Stimulated activated CD8-positive, alpha-beta memory T cell treated with anti-CD3 and anti-CD28 coated beads, Interleukin-2, amount 100 ng/mL, for 1 hour (primary cell): ENCODE measurements at places on chromosomes 11 and 22.

DNA sequence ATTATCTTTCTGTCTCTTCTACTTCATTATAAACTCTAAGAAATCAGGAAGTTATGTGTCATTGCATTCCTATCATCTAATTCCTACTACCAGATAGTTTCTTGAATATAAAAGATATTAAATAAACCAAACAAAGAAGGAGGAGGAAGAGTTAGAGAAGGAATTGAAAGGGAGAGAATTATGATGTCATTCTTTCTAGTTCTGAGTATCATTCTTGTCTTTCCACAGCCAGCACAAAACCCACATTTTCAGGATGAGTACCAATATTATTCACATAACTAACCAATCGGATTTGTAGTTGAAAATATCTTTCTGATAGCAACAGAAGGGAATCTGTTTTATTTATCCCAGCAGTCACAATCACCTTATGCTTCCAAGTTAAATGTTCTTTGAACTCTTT lies 13.3 kb downstream of the MS4A13 start:
- no peak for DNase-seq

GRCh38 chr11:123158033-123159003 lies 36.7 kb downstream of the CLMP start:
- no peak for DNase-seq

- DNase-seq, result no peak
Measured at GRCh38 chr11:128458321-128458720, 129.0 kb downstream of the ETS1 start.

DNA sequence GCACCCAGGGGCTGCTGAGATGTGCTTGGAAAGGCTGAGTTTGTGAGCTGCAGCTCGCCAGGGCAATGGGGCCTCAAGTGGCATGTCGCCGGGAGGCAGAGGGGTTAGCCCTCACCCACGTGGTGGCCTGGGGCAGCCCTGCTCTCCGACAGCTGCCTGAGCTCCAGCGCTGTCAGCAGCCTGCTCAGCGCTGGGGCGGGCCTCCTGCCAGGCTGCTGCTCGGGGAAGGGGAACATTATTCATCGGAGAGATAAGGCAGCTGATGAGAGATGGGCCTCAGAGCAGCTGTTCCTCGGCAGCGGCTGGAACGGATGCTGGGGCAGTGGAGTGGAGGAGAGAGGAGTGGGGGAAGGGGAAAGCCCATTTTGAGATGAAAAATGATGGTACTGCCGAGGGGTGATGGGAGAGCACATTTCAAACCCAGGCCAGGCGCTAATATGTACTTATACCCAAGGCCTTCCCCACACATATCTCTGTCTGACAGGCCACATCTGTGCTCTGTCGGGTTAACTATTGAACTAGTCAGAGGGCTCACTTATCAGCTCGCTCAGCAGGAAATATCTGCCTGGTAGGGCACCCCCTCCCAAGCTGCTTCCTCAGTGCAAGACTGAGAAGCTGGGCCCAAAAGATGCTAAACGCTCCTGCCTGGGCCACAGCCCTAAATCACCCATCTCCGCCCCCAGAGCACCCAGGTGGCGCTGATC lies 79.5 kb downstream of the TIMP3 start:
- no peak for DNase-seq

DNA sequence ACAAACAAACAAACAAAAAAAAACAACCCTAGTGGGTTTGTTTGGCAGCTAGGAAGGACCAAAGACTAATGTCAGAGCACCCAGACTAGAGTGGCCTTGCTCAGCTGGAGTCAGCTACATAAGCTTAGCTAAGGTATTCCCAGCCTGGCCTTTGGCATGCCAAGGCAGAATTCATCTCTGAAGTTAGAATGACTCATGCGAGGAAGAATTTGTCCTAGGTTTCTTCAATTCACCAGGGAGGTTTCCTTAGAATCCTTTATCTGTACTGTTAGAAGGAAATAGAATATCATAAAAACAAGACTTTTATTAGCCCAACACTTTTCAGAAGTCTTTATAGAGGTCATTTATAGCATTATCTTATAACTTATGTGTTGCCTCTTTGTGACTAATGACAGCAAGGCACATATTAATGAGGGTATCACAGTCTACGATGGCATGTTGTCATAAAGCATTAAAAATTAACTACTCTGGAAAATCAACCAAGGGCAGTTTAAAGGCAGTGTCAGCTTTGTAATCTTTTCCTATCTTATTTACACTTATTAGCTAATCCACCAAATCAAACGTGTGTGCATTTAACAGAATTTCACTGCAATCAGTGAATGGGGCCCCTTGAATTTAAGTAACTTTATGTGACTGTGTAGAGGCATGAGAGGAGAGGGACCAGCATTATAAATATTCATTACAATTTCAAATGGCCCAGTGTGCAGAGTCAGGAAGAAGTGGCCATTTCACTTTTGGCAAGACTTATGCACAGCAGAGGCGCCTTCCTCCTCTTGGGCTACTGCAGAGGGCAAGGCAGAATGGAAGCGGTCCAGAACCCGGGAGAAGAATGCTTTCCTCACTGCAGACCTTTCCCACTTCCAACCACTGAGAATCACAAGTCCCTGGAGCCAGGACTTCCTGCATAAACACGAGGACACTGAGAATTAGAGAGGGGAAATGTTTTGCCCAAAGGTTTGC lies 36.3 kb downstream of the SLC5A1 start:
- no peak for DNase-seq

- DNase-seq, result no peak
Measured at GRCh38 chr22:19827341-19828034, 27.2 kb downstream of the GNB1L start.

- no peak for DNase-seq
Measured at GRCh38 chr11:46413760-46414465, 22.3 kb upstream of the CHRM4 start.

- DNase-seq, result no peak
Measured at GRCh38 chr11:103619938-103620337, 416.5 kb upstream of the DDI1 start.

GRCh38 chr22:30803679-30804078 lies 109.0 kb downstream of the OSBP2 start:
- no peak for DNase-seq

- DNase-seq, result no peak
Measured at GRCh38 chr11:34254011-34254410, 103.8 kb downstream of the ABTB2 start.

- no peak for DNase-seq
Measured at GRCh38 chr11:75371949-75372876, 20.8 kb upstream of the ARRB1 start.

DNA sequence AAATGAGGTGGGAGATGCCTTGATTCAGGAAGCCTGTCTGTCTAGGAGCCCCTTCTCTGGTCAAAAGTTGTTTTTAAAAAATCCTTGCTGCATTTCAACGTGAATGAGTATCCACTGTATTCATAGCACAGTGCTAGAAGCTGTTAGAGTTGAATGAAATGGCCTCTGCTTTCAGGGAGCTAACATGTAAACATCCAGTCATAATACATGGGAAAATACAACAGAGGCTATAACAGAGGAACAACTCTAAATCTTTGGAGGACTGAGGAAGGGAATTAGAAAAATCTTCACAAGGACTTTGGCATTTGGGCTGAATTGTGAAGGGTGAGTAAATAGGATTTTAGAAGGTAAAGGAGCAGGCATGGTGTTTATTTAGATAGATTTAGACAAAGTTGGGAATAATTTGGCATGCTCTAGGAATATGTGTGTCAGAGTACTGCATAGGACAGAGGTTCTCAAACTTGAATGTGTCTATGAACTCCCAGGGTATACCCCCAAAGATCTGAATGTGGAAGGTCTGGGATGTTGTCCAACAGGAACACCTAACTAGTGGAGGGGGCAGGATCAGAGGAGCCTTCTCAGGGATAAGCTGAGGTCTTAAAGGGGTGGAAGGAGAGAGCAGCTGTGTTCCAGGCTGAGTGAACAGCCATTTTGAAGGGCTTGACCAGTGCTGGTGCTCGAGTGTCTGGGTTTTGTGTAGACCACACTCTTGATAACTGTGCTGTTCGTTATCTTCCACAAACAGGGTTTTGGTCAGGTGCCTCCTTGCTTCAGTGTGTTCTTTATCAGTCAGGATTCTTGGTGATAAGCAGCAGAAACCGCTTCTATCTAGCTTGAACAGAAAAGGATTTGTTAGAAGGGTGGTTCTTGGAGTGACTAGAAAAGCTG lies 12.7 kb downstream of the SREBF2 start:
- DNase-seq, result no peak

DNA sequence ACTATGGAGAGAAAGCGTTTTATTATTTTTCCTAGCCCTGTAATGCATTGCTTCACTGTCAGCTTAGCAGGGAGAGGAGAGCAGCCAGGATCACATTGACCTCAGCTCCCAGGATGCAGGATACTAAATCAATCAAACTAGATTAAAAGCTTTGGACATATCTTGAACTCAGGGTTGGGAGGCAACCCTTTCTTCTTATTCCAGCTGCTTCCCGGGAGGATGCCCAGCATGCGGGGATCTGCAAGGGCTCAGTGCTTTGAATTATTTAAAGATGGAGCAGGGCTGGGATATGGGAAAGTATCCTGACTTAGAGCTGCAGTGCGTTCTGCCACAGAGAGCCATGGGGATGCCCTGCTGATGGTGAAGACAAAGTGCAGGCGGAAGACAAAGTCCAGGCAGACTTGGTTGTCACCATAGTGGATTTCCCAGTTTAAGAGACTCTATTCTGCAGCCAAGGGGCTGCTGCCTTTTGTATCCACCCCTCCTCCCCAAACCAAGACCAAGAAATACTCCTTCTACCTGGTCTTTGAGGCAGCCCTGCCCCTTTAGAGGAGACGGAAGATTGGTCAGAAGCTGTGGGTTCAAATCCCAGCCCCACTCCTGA lies 1035.0 kb downstream of the TBC1D22A start:
- no peak for DNase-seq

DNA sequence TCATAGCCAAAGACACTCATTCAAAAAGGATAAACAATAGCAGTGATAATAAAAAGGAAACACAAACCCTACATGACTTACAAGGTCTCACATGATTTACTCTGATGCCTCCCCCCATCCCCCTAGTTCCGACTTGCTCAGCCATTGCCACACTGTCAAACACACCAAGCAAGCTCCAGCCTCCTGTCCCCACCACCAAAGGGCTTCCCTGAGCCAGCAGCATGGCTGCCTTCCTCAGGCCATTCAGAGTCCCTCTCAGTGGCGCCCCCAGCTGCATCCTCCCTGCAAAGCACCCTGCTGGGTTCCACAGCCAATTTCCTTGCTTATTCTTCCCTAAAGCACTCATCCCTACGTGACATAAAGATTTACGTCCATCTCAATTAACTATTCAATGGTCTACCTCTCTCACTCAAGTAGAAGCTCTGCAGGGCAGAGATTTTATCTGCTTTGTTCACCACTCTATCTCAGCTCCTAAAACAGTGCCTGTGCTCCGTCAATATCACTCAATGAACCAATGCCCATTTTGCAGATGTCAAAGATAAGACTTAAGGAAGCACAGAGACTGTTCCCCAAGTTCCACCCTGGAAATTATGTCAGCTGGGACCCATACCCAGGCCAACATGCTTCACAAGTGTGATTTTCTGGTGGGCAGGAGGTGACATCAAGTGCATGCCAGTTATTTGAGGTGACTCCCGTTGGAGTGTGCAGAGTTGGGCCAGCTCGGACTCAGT lies 106.9 kb downstream of the SYN3 start:
- DNase-seq, result no peak

DNA sequence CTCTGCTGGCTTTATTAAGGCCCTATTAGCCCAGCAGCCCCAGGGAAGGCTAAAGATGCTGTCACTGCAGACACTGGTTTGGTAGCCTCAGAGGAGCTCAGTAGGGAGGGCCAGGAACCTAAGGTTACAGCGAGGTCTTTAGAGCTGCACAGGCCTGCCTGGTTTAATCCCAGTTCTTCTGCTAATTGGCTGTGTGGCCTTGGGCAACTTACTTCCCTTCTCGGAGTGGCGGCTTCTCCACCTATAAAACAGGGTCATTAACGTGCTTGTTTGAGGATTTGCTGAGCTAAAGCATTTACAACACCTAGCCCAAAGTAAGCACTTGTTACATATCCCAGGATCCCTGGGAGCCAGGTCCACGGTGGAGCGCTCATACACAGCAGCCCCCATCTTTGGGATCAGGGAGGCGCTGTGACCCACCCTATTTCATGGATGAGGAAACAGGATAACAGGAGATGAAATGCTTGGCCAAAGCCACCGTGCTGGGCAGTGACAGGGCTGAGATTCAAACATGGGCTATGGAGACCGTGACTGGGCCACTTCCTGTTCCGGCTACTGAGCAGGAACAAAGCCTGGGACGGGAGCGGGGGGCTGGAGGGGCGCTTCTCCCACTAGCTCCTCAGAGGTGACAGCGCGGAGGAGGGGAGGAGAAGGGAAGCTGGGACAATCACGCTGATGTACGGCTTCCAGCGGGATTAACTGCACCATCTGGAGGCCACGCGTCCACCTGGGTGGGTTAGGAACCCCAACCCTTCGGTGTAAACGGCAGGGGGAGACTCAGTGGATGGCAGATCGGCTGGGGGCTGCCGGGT lies 61.5 kb downstream of the IGLL1 start:
- no peak for DNase-seq

GRCh38 chr11:10454878-10455631 lies at the start of gene AMPD3:
TSS of gene AMPD3 (plus strand) at chr11:10455264. CDS start at chr11:10461520, 6,256 bp downstream.
- no peak for DNase-seq

GRCh38 chr22:38327396-38327795 lies 10.2 kb upstream of the CSNK1E start:
- DNase-seq, result no peak

GRCh38 chr11:15757048-15757698 lies 599.2 kb downstream of the SOX6 start:
- no peak for DNase-seq
